ENCODE measurements at places on chromosomes 4 and X.

DNA sequence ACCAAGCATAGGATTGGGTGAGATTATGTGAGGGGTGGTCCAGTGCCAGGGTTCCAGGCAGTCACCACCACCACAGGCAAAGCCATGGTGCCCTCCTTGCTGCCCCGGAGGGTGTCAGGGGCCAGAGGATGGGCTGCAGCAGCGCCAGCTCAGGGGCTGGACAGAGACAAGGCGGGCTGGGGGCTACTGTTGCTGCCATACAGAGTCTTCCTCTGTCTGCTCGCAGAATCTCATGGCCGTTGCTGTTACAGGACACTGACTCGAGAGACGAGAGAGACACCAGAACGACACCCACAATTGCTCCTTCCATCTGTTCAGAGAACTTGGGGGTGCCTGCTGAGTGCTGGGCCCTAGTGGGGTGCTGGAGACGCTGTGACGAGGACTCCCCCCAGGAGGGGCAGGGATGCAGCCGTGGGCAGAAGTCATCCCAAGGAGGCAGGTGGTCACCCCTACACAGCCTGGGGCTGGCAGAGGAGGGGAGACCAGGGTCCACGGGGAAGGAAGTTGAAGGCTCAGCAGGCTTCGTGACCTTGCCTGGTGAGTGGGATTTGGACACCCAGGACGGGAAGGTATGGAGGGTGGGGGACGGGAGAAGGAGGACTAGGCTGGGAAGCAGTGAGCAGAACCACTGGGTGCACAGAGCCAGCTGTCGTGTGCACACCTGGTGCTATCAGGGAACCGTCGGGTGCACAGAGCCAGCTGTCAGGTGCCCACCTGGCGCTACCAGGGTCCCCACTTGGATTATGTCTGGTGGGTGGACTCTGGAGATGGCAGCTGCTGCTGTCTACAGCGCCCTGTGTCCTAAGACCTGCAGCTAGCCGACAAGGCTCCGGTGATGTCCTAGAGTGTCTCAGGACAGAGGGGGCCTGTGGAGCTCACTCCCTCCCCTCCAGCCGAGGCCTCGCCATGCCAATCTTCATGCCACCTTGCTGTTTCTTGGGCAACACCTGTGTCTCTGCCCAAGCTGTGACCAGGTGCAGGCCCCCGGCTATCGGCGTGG, 43.9 kb upstream of the HMX1 start:
- DNase-seq = no peak

DNA sequence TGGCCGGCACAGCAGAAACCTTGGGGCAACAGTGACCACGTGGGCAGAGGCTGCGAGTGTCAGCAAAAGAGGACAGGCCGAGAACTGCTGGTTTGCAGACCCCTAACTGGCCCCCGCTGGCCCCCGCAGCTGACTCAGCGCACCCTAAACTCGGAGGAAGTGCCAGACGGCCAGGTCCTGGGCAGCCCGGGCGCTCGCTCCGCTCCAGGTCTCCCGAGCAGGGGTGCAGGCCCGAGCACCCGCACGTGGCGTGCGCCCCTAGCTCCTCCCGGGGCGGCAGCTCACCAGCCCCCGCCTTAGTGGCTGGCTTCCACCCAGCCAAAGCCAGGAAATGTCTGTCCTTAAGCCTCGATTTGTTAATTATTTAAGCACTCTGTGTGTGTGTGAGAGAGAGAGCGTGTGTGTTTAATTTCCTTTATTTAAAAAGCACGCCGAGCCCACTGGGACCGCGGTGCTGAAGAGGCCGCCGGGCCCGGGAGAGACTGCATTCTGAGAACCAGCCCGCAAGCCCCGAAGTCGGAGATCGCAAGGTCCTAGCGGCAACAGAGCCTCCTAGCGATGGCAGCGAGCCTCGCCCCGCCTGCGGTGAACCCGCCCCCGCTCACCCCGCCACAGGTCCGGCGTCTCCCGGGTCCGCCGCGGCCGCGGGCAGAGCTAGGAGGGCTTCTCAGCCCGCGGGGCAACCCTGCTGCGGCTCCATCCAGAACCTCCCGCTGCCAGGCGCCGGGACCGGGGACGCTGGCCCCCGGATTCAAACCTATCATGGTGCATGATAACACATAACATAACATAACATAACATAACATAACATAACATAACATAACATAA, 45.9 kb upstream of the CDKN2AIP start:
- DNase-seq = peak; percentile 79

GRCh38 chr4:152729466-152729865, 49.7 kb upstream of the TMEM154 start:
- DNase-seq = peak; percentile 4

- DNase-seq = no peak
Observed at GRCh38 chr4:171956678-171957077, 143.5 kb downstream of the GALNTL6 start.

GRCh38 chr4:2743518-2744445, 12.4 kb downstream of the TNIP2 start:
- no peak for DNase-seq

- DNase-seq = peak; percentile 42
Observed at GRCh38 chr4:81030061-81030980, at the start of gene BMP3. TSS of gene BMP3 (plus strand) at chr4:81030708. CDS start at chr4:81031285, 577 bp downstream.
